ENCODE measurements at places on chromosomes 7 and 10. TPM values are rescaled to one million over a fixed set of nuclear protein-coding genes. Genes with fewer than 3 reads are reported as not detected.

DNA sequence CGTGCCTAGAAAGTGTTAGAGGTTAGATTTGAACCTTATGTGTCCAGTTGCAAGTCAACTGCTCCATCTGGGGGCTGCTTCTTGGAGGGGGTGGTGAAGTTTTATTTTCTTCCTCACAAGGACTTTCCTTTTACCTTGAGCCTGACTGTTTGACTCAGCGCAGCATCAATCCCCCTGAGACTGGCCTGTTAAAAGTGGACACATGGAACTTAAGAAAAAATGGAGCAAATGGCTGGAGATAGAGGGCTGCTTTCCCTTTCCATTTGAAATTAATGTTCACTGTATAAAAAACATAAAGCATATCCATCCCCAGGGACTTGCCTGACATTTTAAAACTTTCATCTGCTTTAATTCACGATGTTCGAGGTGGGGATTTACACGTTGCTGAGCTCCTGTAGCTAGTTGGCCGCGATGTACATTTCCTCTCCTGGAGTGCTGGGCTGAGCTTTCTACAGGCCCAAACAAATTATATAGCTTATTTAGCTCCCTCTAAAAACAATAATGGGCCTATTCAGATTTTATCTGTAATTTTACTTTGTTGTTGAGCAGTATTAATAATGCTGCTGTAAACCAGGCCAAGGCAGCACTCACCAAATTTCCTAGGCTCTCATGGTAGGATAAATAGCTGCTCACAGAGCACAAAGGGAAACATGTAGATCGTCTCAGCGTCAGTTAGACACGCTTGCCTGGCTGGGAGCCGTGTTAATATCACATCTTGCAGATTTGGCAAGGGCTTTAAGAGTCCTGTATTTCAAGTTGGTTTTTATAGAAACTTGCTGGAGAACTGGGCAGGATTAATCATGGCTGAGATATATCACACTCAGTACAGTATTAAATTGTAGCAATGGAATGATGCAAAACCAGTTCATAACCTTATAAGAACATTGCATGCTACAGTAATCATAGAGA is 251.5 kb downstream of the LRMDA start:
- no peak for DNase-seq

The NRG3 gene
- total RNA-seq: not detected

DNA sequence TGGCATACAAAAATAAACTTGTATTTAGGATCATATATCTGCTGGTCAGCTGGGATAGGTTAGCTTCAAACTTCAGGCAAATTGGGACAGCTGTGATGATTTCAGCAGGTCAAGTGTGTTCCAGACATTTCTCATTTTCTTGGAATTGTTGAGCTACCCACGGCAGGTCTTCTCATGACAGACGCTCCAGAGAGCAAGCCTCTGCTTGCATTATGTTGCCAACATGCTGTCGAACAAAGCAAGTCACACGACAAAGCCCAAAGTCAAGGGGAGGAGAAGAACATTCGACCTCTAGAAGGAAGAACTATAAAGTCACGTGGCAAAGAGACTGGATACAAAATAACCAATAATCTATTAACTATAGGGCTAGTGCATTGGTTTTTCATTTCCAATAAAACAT is 103.5 kb downstream of the RAB18 start:
- DNase-seq: no peak

GRCh38 chr10:62047960-62048383 is 146.5 kb downstream of the ARID5B start:
- DNase-seq: peak; percentile 19
